ENCODE measurements at places on chromosomes 3 and 15.

DNA sequence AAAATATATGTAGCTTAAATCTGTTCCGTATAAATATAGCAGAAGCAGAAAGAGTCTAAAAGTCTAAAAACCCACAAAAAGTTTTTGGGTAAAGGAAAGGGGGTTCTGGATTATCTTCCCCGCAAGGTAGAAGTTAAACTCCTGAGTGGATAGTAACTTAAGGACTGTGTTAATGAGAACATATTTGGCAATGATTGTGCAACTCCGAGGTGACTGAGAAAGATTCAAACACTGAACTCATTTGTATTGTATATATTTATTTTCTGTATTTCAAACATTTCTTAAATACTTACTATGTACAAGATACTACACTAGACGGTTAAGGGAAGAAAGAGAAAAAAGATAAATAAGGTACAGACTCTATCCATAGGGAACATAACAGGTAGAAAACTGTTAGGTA lies 72.7 kb upstream of the PPIB start:
- DNase-seq, result no peak

- DNase-seq, result peak; percentile 31
These were observed 627.0 kb upstream of the TBL1XR1 start for GRCh38 chr3:177824190-177824786.

- no peak for DNase-seq
These were observed 55.9 kb upstream of the LIMD1 start for GRCh38 chr3:45538641-45538986.

DNA sequence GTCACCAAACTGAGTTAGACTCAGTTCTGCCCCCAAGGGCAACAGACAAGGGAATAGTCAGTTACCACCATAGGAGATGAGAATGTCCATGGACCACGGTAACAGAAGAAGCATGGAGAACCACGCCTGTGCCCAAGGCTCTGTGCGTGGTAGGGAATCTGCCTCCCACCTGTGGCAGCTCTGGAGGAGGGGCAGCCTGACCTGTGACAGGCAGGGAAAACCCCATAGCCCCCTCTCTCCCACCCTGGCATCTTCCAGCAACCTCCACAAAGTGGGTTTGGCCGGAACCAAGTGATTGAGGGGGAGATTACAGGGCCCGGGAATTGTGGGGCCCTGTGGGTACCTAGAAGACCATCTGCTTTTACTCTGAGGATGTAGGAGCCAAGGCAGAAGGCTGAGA lies 14.3 kb upstream of the LTF start:
- DNase-seq, result no peak

GRCh38 chr15:60889491-60889890 lies 339.6 kb downstream of the RORA start:
- no peak for DNase-seq

- DNase-seq, result no peak
These were observed 156.8 kb upstream of the PDZRN3 start for GRCh38 chr3:73781541-73781940.

- no peak for DNase-seq
These were observed 35.5 kb upstream of the NIT2 start for GRCh38 chr3:100299016-100299415.

GRCh38 chr15:39778021-39778420 lies 4.6 kb downstream of the FSIP1 start:
- no peak for DNase-seq

GRCh38 chr3:39541917-39542329 lies 74.4 kb downstream of the MOBP start:
- peak; percentile 1 for DNase-seq

GRCh38 chr15:64544450-64544849 lies 84.1 kb downstream of the ZNF609 start:
- DNase-seq, result no peak

DNA sequence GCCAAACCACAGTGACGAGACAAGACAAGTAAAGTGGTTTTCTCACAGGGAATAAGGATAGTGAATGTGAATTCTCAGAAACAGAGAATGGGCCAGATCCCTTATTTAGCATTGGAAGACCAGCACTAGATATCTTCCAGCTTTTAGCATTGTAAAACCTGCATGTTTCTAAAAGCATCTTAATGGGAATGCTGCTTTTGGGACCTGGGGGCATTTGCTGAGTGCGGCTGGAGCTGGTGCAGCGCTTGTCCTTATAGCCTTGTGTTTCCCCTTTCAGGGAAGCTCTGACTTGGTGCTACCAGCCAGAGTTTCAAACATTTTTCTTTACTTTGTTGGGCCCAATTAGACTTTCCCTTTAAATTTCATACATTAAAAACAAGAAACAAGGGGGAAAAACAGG lies 52.9 kb downstream of the CLSTN2 start:
- no peak for DNase-seq

DNA sequence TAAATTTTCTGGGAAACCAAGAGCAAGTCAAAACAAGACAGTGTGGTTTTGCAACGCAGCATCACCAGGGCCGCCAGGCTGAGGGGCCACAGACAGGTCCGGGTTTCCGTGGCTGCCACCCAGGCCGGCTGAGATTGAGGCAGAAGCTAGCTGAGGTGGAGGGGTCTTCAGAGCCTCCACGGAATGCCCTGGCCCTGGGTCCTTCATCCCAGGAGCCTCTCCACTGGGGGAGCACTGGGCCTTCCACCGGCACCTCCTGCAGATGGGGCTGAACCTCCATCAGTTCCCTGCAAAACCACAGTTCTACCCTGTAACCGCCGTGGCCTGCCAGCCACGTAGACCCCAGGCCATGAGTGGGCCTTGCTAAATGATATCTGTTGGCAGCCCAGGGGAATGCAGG lies 152.7 kb downstream of the CHSY1 start:
- DNase-seq, result no peak

DNA sequence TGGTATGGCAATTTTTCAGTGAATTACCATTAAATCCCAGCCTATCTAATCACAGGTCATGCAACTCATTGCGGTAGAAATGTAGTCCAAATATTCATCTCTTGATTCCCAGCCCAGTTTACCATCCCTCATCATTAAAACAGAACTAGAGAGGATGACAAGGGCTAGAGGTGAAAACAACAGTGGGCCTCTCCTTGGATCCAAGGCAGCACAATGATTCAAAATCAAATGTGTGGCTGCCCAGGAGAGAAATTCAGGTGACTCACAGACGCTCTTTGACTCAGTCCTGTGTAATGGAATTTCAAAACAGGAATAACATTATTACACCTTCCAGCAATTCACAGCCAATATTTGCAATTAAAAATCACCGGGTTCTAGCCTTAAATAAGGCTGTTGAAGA lies 246.5 kb downstream of the TBL1XR1 start:
- DNase-seq, result no peak

DNA sequence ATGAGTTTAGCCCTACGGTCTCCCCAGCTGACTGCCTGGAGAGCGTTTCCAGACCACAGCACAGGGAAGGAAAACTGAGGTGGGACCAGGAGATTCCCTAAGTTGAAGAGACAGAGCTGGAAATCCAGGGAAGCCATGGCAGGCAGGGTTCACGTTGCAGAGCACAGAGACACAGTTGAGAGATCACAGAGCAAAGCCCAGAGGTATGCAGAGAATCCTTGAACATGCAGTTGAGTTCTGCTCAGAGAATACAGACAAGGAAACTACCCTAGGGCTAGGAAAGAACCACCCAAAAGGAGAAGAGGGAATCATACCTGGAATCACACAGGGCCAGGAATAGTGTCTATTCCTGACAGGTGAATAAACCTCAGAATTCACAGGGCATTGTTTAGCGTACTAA lies 14.3 kb downstream of the SLC28A1 start:
- DNase-seq, result no peak

- DNase-seq, result no peak
These were observed 86.8 kb downstream of the LSM3 start for GRCh38 chr3:14265246-14265962.

DNA sequence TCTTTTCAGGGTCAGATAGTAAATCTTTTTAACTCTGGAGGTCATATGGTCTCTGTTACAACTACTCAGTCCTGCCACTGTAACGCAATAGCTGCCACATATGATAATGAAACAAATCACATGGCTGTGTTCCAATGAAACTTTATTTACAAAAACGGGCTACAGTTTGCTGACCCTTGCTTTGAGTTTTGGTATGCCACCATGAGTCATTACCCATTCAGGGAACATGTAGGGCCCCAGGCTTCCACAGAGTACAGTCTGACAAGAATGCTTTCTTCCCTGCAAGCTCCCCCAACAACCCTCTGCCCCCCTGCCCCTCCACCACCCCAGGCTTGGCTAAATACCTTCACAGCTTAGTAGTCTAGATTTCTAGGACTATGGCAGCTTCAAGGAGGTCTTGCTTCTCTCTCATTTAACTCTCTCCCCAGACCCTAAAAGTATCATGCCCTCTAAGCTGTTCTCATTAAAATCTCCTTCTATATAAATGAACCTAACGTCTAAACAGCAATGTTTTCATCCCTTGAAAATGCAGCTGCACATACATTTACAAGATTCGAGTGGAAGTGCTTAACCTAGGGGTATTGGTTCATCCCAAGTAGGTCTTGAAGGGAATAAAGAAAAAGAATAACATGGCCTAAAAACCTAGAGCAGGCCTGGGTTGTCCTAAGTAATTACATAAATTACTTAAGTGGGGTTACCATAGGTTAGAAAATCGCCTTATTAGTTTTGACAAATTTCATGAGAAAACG lies 117.8 kb upstream of the PRICKLE2 start:
- no peak for DNase-seq

DNA sequence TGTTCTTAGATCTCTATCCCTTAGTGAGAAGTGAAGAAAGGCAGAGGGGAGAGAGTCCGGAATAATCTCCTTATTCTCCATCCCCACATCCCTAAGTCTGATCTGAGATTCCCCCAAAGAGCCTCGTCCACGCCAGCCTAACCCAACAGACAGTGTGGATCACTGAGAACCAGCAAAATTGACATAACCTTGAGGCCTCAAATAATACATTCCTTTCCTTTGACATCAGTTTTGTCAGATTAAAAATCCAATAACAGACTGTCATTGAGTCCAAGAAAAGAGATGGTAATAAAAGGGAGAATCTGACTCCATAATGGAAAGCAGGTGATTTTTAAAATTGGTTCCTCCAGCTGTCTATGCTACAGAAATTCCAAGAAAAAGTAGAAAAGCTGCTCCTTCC lies 7.7 kb upstream of the SIAH2 start:
- no peak for DNase-seq

- no peak for DNase-seq
These were observed 10.9 kb upstream of the TMEM158 start for GRCh38 chr3:45236964-45237363.

- no peak for DNase-seq
These were observed 58.8 kb downstream of the TRAK1 start for GRCh38 chr3:42149975-42150374.

Measured in SHP77 treated with DMSO at 0.1 percent for 48 hours (cell line).